ENCODE measurements at places on chromosomes 11 and 22.

DNA sequence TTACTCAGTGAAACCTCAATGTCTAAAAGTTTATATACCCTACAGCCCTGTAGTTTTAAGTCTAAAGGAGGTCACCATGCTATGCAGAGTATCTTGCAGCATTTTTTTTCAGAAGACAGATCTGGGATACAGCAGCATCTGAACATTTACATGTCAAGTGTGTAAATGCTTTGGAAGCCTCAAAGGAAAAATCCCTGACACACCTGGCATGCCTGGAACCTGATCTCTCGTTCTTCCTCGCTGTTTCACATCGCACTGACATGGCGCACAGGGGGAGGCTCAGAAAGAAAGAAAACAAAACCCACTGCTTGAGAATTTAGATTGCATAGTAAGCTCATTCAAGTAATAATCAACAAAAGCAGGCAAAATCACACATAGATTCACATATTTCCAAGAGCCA, 31.0 kb downstream of the PAX6 start:
- DNase-seq: no peak

- no peak for DNase-seq
These were observed 3.5 kb upstream of the POU2F3 start for GRCh38 chr11:120236169-120237107.

GRCh38 chr22:36334821-36335603, 52.8 kb downstream of the MYH9 start:
- DNase-seq: no peak

GRCh38 chr11:60984636-60985035, 13.2 kb downstream of the CD6 start:
- no peak for DNase-seq

DNA sequence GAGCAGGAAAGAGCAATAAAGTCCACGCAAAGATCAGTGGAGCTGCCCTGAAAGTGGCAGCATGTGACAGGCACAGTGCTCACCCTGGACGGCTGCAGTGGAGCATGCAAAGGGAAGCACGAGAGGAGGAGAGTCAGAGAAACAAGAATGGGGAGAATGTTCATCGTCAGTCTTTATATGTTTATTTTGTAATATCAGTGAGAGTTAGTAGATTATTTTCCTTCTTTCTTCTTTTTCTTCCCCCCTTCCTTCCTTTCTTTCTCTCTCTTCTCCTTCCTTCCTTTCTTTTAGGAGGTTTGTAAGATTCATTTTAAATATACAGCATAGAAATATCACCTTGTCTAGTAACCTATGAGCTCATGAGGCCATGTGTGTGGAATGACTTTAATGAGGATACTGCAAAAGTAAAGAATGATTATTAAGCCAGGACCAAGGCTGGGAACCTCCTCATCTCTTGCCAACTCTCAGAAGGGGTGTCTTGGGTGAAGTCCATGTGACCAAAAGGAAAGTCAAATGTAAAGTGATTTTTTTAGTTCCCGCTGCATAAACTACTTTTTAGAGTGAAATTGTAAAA, 321.1 kb downstream of the AASDHPPT start:
- DNase-seq: no peak

DNA sequence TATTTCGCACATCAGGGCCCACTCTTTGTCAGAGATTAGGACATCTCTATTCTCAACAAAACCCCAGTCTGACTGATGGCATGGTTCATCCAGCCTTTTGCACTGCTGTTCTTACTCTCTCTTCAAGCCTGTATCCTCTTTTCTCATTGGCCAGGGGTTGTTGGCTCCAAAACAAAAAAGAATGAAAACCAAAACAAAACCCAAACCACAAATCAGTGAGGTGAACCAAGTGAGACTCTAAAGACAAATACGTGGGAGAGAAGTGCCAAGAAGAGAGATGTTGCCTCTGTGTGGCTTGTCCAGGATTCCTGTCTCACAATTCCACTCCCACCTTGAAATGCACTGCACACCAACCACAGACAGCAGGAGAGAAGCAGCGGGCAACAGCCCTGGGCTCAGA, 278.9 kb upstream of the NARS2 start:
- DNase-seq: no peak

DNA sequence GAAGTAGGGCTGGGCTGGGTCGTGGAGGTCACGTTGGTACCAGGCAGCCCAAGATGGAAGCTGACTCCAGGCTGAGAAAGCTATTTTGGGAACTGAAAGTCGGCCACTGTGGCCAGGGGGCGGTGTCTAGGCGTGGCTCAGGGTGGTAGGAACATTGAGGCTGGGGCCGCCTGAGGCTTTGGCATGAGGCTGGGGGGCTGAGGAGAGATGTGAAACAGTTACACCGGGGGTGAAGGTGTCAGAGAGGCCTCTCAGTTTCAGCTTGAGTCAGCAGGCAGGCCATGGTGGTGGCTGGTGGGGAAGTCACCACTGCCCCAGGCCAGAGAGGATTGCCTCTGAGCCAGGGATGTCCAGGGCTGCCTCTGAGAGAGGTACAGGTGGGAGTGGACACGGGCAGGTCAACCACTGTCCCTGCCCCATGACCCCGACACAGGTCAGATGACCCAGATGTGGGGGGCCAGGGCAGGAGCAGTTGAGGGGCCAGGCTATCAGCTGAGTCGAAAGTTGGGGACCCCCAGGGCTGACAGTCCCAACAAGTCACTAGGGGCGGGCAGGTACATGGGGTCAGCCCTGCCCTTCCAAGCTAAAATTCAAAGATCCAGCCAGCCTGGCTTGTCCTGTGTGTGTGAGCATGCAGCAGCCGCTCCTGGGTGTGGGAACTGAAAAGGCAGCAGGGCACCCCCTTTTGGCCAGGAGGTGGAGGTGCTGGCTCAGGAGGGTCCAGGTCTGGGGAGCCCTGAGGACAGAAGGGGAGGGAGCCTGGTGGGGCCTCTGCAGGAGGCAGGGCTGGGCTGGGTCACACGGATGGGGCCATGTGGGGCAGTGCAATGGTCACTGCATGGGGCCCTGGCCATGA, 7.2 kb downstream of the KCNK7 start:
- DNase-seq: no peak

GRCh38 chr11:16297332-16297731, 59.0 kb downstream of the SOX6 start:
- DNase-seq: no peak

GRCh38 chr11:1937616-1938342, 9.4 kb upstream of the MRPL23 start:
- DNase-seq: no peak

DNA sequence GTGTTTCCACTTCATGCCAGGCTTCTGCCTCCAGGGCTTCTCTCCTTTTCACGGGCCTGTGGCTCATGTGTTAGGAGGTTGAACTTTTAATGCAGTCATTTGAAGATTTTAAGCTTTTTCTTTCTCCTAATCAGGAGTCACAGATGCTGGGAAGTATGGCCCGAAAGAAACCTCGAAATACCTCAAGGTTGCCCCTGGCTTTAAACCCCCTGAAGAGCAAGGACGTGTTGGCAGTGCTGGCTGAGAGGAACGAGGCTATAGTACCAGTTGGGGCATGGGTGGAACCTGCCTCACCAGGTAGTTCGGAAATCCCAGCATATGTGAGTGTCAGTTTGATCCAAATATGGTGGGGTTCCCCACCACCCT, 571 bp downstream of the CCDC15 start:
- no peak for DNase-seq

DNA sequence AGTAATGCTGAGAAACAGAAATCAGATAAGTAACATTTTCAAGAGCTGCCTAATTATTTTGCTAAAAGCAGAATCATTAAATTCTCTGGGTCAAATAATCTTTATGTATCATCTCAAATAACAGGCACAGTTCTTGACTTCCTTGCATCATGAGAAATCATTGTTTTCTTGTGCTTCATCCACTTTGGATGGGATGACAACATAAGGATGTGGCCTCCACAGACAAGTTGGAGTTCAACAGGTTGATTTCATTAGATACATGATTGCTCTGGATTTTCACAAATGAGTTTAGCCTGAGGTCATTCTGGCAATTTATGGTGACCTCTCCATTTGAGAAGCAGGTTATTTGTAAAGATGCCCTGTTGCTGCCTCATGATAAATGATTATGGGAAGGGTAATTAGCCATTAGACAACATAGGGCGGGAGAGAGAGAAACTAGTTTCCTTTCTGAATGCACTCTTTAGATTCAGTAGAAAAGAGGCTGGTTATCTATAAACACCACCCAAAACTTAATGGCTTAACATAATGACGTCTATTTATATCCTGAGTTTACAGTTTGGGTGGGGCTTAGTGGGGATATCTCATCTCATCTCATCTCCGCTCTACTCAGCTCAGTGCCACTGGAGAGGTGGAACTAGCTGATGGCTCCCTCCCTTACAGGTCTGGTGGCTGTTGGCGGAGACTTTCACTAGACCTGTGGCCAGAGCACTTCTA, 35.0 kb upstream of the ADORA2A start:
- no peak for DNase-seq

- DNase-seq: no peak
These were observed 69.7 kb upstream of the RASD2 start for GRCh38 chr22:35470903-35471321.

DNA sequence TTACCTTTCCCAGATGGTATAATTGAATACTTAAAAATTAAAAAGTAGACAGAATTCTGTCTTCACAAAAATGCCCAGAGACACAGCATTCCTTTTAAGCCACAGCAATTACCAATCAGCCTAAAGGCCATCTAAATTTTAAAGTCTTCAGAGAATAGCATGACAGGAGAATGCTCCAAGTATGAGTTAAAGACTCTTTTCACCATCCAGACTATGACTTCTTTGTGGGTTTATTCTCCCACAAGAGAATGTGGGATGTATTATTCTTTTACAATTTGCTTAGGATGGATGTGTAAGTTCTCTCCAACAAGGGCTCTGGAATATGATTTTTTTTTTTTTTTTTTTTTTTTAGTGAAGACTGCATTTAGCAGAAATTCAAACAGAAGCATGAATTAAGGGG, 249.9 kb downstream of the TTC28 start:
- DNase-seq: no peak
